Frontal cortex (tissue), 4 donors: ENCODE measurements at places on chromosomes 16 and 17. TPM values are rescaled to one million over a fixed set of nuclear protein-coding genes. Genes with fewer than 3 reads are reported as not detected.

Gene TMEM220
- total RNA-seq: 1.2 TPM

Gene CHRNE
- 0.82 TPM for total RNA-seq

Gene CHP2
- 1.2 TPM for total RNA-seq

Gene PITPNC1
- 70.9 TPM for total RNA-seq

Gene VMO1
- 1.2 TPM for total RNA-seq

Gene ABCA6
- 3.7 TPM for total RNA-seq

Gene NLK
- 73.0 TPM for total RNA-seq

Gene HBQ1
- 6.9 TPM for total RNA-seq

Gene SLC16A3
- total RNA-seq: 2.0 TPM

Gene IGFALS
- under 0.01 TPM for total RNA-seq

Gene CRAMP1
- total RNA-seq: 8.2 TPM

Gene NOS2
- total RNA-seq: 1.2 TPM

Gene KRT14
- not detected for total RNA-seq

Gene MILR1
- total RNA-seq: 0.82 TPM

Gene ARHGAP23
- 31.4 TPM for total RNA-seq
